WTC11 (cell line): ENCODE measurements at places on chromosomes 5 and 9.

DNA sequence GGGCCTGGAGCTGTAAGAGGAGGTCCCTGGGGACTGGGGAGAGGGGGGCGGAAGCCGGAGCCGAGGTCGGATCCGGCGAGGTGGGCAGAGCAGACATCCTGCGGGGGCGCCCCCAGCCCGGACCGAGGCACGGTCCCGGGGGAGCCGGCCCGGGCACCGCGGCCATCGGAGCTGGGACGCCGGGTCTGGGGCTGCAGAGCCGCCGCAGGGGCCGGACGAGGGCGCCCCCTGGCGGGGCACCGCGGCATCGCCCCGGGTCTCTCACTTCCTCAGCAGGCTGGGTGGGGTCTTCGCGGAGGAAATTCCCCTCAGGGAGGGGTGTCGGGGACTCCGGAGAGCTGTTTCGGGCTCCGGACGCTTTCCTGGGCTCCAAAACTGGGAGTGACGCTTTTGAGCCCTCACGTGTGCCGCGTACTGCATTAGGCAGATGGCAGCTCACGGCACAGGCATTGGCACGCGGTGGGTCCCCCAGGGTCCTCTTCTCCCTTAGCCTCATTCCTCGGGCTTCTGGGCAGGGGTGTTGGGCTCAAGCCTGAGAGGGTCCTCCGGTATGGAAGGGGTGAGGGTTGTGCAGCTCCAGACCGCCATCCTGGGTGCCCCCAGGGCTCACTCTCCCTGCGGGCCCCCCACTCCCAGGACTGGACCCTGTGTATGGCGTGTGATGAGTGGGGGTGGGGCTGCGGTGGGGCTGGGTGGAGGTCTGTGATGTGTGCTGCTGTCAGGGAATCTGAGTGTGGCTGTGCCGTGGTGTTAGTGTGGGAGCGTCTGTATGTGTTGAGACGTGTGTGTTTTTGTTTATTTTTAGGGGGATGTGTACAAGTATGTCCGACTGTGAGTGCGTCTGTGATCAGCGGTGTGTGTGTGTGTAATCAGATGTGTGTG, 29.6 kb downstream of the LHX2 start:
- peak; percentile 79 for DNase-seq

DNA sequence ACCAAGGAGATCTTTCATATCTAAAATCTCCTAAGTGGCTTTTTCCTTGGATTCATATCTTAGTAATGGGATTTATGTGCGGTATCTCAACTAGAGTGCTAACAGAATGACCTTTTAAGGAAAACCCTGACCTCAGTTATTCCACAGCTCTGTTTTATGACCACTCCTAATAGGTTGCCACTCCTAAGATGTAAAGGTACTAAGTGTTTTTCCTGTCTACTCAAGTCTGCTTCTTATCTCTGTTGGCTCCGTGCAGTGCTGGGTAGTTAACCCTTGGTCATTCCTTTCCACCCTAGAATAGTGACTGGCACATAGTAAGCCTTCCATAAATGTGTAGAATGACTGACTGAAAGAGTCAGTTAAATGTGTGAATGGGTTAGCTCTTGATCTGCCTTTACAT, 161.4 kb downstream of the DOCK2 start:
- no peak for DNase-seq

DNA sequence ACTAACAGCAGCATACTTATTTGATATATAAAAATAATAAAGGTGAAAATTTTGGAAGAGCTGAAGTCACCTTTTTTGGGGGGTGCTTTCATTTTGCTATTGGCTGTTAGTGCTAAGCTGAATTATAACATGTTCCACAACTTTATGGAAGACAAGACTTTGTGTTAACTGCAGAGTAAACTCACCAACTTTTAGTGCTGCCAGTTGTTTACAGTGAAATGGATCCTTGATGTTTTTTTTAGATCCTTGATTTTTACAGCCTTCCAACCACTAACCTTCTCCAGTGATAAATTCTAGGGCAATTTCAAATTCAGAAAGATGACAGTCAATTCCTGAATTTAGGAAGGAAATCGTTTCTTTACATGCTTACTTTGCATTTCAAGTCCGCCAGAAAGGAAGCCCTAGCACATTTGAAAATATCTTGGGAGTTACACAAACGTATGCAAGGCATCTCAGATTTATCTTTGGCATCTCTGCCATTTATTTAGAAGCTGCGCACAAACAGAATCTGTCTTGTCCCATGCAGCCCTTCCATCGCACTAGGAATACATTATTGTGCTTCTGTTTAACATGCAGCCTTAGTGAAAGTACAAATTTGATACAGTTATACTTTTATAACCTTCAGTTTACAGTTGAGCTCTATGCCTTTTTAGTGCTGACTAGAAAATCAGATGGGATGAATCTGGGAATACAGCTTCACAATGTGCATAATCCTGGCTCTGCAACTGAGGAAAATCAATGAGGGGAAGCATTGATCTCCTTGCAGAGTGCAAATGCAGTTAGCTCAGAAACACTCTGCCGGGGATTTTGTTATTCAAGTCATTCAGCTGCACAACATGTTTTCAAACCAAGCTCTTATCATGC, 142.4 kb upstream of the ZNF608 start:
- no peak for DNase-seq

- DNase-seq = no peak
Observed at GRCh38 chr9:119368179-119368578, 1.1 kb downstream of the BRINP1 start.

- DNase-seq = peak; percentile 34
Observed at GRCh38 chr9:4666042-4666699, at the start of gene SPATA6L. Gene SPATA6L (minus strand): TSS chr9:4666480. CDS start chr9:4666250, 230 bp downstream.

DNA sequence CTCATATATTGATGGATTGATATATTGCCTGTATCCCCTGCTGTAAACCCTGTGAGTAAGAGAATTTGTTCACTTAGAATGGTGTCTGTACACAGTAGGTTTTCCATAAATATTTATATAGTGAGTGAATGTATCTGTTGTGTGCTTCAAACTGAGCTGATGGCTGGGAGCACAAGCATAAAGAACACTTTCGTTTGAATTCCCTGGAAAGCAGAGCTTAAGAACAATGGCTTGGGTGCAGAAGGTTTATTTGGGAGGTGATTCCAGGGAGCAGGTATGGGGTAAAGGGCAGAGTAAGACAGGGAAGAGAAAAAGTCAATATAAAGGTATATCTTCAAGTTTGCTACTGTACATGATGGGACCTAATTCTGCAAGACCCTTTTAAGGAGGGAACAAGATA, 190.9 kb upstream of the TRIM32 start:
- no peak for DNase-seq

DNA sequence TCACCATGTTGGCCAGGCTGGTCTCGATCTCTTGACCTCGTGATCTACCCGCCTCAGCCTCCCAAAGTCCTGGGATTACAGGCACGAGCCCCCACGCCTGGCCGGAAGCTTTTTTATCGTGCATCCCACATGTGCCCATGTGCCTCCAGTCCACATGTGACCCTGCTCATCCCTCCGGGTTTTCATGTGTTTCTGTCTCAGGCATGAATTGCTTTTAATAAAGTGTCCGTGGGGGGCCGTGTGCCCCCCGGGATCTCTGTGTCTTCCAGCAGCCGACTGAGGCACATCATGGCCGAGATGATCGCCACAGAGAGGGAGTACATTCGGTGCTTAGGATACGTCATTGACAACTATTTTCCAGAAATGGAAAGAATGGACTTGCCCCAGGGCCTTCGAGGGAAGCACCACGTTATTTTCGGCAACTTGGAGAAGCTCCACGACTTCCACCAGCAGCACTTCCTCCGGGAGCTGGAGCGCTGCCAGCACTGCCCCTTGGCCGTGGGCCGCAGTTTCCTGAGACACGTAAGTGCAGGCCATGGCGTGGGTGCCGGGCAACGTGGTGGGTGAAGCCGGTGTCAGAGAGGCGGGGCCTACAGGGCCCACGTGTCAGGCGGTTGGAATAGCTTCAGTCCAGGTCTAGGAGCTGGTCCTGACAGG, 22.1 kb upstream of the LRRC14B start:
- no peak for DNase-seq

DNA sequence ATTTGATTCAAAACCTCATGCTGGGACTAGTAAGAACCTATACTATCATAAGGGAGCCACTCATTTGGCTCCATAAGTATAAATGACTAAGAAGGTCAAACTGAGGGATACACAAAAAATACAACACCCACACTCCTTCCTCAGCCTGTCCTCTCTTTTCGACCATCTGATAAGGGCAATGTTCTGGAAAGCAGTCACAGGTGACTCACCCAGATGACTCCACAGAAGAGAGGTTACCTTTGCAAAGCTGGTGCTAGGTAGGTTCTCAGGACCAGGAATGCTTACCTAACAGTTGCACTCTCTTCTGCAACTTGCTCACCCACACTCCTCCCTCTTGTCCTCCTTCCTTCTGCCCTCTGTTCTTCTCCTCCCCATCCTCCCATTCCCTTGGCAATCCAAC, 32.9 kb downstream of the LHFPL2 start:
- no peak for DNase-seq

DNA sequence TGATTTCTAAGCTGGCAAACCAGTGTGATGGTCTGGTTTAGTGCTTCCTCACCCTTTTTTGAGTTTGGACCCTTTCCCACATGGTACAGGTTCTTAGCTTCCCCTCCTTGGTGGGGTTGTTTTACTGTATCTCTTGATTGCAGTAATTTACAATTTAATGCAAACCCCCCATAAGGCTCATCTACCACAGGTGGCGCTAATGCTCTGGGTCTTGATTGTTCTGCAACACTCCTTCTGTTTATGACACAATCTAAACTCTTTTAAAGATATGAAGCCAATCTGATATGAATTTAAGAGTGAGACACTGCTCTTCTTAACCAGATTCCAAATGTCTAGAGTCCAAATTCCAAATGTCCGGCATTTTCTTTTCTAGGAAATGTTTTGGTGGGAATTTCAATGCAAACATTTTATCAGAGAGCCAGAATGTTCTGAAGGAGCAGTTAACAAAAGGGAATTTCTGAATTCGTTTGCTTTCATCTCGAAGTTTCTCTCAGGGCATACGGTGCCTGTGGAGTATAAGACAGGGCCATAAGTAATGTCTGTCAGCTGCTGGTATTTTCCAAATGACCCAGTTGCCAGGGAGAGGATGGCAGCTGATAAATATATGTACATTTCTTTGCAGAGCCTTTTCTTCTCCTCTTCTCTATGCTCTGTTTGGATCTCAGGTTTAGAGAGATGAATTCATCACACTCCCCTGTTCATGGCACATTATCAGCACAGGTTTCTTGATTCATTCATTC, 246.8 kb downstream of the ARHGAP26 start:
- DNase-seq = peak; percentile 48

DNA sequence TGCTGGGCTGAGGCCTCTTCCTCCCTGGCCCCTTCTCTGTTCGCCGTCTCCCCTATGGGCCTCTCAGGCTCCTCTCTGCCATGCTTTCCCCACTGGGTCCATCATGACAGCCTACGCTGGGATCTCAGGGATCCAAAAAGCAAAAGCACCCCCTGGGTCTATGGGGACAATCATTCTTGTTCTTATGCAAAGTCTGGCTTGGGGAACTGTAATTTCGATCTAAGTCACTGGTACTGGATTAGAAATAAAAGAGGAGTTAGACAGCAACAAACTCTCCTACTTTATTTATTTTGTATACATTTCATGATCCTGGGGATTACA, 86.6 kb downstream of the SLC38A9 start:
- DNase-seq = peak; percentile 30

GRCh38 chr9:88593537-88594185, 58.7 kb downstream of the NXNL2 start:
- no peak for DNase-seq

GRCh38 chr5:160298189-160298588, 14.2 kb downstream of the CCNJL start:
- DNase-seq = no peak

- no peak for DNase-seq
Observed at GRCh38 chr5:144779368-144779767, 608.7 kb downstream of the KCTD16 start.

GRCh38 chr9:123376218-123377071, 20.4 kb downstream of the CRB2 start:
- no peak for DNase-seq

DNA sequence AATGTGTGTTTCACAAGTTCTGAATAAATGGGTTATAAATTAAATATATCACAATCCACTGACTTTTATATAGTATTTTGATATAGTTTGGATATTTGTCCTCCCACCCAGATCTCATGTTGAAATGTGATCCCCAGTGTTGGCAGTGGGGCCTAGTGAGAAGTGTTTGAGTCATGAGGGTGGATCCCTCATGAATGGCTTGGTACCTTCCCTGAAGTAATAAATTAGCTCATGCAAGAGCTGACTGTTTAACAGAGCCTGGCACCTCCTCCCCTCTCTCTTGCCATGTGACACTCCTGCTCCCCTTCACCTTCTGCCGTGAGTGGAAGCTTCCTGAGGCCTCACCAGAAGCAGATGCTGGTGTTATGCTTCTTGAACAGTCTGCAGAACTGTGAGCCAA, 127.9 kb upstream of the PALM2AKAP2 start:
- DNase-seq = no peak

DNA sequence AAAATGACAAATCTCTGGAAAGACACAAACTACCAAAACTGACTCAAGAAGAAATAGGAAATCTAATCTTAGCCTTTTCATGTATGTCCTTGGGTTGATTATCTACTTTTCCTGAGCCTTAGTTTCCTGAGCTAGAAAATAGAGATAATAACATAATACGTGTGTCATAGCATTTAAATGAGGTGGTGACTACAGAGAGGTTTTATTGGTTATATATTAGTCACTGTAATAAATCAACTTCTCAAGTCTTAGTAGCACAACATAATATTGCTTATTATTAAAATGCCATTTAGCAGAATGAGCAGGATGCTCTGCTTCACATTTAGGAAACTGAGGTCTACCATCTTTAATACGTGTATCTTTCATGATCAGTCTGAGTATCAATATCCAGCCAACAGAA, 7.1 kb upstream of the PJA2 start:
- no peak for DNase-seq

DNA sequence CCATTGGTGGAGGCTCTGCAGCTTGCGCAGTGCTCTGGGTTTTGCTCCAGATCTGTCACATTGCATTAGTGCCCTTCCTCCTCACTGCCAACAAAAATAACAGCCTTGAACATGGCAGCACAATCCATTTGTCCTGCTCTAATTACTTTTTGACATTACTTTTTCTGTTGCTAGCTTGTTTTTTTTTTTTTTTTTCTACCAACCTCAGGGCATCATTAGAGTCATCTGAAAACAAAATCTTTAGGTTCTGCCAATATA, 117.5 kb upstream of the NR5A1 start:
- DNase-seq = no peak

DNA sequence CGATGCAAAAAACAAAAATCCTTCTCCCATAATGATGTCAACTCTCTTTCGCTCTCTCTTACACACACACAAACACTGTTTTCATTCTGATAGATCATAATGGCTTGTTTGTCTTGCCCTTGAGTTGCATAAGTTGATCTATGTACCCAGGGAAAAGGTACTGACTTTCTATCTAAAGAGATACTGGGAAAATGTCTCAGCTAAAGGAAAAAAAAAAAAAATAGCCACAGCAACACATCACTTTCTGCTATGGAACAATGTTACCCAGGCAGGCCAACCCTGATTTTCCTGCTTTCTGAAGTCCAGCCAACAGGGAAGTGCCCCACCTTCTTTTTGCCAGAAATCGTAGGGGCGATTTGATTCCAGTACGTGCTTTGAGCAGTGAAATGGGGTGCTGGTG, 212.6 kb upstream of the ACTBL2 start:
- no peak for DNase-seq

GRCh38 chr9:127803507-127804352, 1.0 kb downstream of the FPGS start:
- no peak for DNase-seq
